ENCODE measurements at places on chromosomes 6 and 20.

GRCh38 chr6:170202416-170203135, 88.3 kb downstream of the DLL1 start:
- DNase-seq, result no peak

DNA sequence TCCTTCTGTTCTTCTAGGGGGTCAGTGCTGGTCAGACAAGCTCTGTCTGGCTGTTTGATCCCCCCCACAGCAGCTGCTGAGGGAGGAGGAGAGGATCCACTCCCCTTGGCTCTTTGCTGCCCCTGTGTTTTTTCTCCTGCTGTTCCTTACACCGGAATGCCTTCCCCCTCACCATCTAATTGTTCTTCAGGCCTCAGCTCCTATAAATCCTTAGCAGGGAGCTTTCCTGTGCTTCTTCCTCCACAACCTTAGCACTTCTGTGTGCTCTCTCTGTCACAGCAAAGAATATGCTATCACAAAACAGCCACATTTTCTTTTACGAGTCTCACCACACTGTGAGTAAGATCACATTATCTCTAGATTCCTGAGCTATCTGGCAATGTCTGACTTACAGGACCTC, 196.6 kb downstream of the OTOR start:
- no peak for DNase-seq

- DNase-seq, result no peak
Measured at GRCh38 chr20:40666336-40666735, 22.7 kb downstream of the MAFB start.

GRCh38 chr6:113903666-113904330, 46.7 kb downstream of the MARCKS start:
- peak; percentile 39 for DNase-seq

DNA sequence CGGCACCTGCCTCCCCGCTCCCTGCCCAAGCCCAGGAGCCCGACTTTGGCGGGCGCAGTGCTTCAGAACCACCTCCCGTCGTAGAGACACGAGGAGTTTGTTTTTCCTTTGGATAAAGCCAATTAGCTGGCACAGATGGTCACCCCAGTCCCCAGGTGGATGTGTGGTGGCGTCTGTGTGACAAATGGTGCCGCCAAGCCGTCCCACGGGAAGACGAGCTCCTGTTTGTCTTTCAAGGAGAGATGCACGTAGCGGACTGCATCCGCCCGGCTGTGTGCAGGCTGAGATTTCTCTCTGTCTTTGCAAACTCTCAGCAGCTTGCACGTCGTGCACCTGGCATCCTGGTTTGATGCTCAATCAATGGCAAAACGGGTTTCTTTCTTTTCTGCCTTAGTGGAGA, 16.1 kb upstream of the MRGBP start:
- DNase-seq, result no peak

- no peak for DNase-seq
Measured at GRCh38 chr6:73079978-73080377, 145.3 kb downstream of the KHDC1L start.

DNA sequence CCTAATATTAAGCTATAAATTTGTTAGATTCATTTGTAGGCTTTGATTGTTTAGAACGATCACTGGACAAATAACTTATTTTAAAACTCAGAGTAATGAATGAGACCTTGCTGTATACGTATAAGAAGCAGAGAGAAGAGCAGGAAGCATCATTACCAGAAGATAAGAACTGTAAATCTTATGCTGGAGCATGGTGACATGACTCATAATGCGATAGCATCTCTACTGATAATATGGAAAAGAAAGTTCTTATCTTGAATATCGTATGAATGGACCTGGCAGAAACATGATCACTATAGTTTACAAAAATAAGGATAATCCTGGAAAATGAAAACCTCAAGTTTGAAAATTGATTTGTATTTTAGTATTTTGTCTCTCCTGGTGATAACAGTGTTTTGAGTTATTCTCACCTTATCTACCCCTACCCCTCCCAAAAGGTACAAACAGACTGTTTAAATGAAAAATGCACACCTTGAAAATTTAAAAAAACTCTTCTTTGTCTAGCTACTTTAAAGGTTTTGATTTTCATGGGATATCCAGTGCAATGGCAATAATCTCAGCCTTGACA, 2.0 kb upstream of the ZSCAN26 start:
- no peak for DNase-seq

DNA sequence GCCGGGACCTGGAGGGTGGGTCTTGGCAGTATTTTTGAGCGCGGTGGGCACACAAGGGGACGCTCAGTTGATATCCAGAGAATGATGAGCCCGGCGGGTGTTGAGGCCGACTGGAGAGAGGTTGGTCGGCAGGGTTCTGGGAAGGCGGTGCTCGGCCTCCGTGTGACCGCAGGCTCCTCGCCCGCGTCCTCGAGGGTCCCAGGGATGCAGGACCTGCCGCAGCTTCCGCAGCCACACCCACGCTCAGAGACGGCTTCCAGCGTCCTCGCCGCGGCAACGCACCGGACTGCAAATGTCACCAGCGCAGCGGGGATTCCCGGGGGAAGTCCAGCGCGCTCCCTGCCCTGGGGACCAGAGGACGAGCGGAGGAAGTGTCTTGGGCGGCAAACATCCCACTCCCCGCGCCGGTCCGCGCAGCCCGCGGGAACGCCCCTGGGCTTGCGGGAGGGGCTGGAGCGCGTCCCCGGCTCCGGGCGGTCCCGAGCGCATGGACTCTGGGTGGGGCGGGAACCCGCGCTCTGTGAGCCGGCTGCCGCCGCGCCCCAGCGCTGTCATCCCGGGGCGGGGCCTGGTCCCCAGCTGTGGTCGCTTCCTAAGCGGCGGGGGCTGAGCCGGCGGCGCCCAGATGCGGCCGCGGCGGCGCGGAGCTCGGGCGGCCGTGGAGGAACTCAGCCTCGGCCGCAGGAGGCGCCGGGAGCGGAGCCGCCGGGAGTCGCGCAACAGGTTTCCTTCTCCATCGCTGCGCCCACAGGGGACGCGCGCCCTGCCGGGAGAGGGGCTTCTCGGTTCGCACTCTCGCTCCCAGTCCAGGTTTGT, at the start of gene STX11:
TSS of gene STX11 (plus strand) at position 624 of the 816 bp plus-strand sequence. CDS start 36,111 bp downstream, outside the sequence.
- DNase-seq, result peak; percentile 79

DNA sequence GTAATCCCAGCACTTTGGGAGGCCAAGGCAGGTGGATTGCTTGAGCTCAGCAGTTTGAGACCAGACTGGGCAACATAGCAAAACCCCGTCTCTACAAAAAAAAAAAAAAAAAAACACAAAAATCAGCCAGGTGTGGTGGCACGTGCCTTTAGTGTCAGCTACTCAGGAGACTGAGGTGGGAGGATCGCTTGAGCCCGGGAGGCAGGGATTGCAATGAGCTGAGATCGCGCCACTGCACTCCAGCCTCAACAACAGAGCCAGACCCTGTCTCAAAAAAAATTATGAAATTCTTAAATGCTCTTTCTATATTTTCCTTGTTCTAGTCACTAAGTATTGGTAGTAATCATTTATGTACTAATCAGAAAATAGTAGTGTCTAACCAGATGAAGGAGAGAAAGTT, 30.6 kb downstream of the SYTL3 start:
- no peak for DNase-seq

DNA sequence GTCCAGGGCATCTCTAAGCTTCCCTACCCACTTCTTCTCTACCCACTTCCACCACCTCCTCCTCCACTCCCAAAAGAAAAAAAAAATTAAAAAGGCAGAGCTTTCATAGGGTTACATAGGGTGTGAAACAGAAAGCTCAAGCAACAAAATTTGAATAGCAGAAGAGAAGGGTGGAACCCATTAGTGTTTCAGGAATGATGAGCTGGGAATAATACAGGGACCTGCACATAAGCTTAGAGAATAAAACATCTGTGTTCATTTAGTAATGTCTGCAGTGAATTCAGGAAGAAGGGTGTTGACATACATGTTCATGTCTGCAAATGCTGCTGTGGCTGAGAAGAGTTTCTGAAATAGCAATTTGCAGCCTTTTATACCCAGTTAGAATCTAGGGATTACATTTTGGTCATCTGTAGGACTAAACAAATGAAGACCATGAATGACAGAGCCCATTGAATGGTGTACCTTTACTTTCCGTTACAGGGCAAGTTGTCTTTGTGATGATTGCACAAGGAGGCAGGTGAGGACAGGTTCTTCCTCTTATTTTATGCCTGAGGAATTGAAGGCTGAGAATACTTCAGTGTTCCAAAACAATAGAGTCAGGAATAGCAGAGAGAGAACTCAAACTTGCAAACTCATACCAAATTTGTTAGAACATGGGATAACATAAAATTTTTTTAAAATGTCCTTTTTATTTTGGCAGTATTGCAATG, 975.1 kb downstream of the TFAP2A start:
- DNase-seq, result no peak

GRCh38 chr6:20710341-20710740, 176.1 kb downstream of the CDKAL1 start:
- no peak for DNase-seq

DNA sequence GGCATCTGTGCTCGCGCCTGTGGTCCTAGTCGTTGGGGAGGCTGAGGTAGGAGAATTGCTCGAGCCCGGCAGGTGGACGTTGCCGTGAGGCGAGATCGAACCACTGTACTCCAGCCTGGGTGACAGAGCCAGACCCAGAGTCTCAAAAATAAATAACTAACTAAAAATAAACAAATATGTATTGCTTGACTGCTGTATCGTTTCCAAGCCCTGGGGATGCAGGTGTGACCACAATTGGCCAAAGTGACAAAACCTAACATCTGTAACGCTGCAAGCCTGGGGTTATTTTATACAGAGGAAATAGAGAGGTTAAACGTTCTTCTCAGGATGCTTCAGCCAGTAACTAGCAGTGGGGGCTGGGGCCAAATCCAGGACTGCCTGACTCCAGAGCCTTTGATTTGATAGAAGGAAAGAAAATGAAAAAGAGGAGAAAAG, 1.9 kb upstream of the SRSF3 start:
- DNase-seq, result no peak

DNA sequence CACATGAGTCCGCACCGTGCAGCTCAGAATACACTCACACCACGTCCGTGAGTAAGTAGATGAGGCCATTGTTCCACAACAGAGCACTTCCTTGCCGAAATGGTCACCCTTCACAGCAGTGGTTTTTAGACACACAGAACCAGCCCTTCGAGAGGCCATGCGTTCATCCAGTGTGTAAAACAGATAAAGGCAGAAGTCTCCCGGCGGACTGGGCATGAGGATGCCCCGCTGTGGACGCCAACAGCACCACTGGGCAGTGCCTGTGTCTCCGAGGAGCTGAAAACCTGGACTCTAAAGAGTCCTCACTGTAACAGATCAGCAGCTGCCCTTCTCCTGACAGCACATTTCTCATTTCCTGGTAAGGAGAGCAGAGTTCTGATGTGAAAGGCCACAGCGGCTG, 75.2 kb downstream of the WDR27 start:
- DNase-seq, result no peak

DNA sequence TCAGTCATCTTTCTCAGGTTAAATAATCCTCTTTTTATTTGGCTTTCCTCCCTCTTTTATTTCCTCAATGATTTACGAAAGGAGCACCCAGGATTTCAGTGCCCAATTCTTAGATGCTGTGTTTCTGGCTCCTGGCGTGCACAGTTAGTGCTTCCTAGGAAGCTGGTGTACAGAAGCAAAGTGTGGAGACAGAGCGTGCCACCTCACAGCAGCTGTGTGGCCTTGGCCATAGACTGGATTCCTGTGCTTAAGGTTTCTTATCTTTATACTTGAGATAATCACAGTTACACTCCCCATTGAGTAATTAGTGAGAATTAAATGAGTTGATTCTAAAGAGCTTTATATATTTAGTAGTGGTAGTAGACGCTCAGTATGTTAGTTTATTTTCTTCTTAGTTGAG, 39.7 kb upstream of the GJA1 start:
- DNase-seq, result no peak

GRCh38 chr6:168189200-168190013, 110.4 kb upstream of the FRMD1 start:
- DNase-seq, result no peak

- peak; percentile 90 for DNase-seq
Measured at GRCh38 chr20:2523919-2524708, 12.3 kb upstream of the TMC2 start.

- DNase-seq, result no peak
Measured at GRCh38 chr6:32070814-32071543, 32.8 kb downstream of the CYP21A2 start.

GRCh38 chr6:41637194-41638001, 870 bp upstream of the MDFI start:
- DNase-seq, result no peak

DNA sequence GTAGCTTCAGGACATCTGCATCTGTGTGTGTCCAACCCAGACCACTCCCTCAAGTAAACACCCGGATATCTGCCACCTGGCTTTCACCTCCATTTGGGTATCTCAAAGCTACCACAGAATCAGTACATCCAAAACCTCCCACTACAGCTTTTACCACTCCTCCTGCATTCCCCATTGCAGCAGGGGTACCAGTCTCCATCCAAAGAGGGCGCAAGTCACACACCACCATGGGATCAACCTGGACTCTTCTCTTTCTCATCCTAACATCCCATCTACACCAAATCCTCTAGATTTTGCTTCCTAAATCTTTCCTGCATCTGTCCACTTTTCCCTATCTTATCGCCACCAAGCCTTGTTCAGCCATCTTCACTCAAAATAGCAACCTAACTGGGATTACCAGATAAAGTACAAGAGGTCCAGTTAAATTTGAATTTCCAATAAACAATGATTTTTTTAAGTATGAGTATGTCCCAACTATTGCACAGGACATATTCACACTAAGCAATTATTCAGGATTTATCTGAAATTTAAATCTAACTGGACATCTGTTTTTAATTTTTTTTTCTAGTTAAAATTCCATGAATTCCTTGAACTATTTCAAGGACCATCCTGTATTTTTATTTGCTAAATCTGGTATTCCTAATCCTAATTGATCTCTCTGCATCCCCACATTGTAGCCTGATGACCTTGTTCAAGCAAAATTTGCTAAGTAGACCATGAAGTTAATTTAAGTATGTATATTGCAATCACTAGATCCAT, 164.3 kb upstream of the MLN start:
- DNase-seq, result peak; percentile 6

GRCh38 chr6:43884652-43885022, 114.6 kb downstream of the VEGFA start:
- DNase-seq, result no peak

DNA sequence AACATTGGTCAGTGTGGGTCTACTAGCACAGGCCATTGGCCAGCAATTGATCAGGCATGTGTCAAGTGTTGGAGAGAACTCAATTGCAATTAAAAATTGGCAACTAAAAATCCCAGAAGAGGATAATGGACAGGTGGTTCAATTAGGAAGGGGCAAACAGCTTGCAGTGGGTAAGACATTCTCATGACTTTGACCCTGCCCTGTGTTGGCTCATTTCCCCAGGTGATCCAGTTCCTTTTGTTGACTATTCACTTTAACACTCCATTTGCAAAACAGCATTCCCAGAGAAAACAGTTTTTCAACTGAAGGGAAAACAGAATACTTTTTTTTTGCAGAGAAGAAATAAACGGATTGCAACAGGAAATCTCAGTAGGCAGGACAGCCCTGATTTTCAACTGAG, 28.9 kb upstream of the SCGN start:
- no peak for DNase-seq

GRCh38 chr6:57109880-57110279, 19.9 kb downstream of the ZNF451 start:
- peak; percentile 70 for DNase-seq

- peak; percentile 35 for DNase-seq
Measured at GRCh38 chr6:7542065-7542873, 798 bp downstream of the DSP start.

All from foreskin fibroblast (primary cell).